ENCODE measurements at places on chromosomes 1 and 21.
A peak's percentile ranks its signal among the peaks of the same experiment; 100 is the strongest.

DNA sequence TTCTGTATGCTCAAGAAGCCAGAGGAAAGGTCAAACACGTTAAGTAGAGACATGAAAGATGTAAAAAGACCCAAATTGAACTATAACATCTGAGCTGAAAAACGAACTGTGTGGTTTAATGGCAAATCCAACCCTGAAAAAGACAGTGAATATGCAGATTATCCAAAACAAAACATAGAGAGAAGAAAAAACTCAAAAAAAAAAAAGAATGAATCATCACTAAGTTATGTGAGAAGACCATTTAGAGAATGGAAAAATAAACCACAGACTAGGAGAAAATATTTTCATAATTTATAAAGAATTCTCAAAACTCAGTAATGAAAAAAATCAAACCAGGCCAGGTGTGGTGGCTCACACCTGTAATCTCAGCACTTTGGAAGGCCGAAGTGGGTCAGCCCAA, 253.3 kb downstream of the PLPP3 start:
- no peak for DNase-seq

GRCh38 chr1:155320661-155321617, at the start of gene RUSC1:
Gene RUSC1, plus strand, starts transcription at chr1:155320894. Its CDS starts 880 bp downstream, at chr1:155321774.
- peak; percentile 48 for DNase-seq

DNA sequence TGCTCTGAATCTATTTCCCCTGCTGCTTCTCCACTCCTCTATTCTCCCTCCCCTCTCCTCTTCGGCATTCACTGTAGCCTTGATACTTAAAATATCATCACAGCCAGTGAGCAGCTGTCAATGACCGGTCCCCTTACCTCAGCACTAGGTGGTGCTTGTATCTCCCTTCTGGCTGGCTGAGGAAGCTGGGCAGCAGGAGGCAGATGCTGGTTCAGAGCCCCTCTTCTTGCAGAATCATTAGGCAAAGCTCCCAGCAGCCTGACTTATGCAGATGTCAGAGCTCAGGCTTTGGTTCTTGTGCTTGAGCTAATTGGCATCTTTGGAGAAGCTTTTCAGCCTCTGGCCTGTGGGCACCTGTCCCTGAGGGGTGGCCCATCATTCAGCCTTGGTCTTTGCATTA, 31.9 kb upstream of the KCNA2 start:
- peak; percentile 0 for DNase-seq

- no peak for DNase-seq
Measured at GRCh38 chr1:234143681-234144080, 229.6 kb upstream of the COA6 start.

- DNase-seq, result no peak
Measured at GRCh38 chr1:181984006-181984405, 77.5 kb downstream of the ZNF648 start.

DNA sequence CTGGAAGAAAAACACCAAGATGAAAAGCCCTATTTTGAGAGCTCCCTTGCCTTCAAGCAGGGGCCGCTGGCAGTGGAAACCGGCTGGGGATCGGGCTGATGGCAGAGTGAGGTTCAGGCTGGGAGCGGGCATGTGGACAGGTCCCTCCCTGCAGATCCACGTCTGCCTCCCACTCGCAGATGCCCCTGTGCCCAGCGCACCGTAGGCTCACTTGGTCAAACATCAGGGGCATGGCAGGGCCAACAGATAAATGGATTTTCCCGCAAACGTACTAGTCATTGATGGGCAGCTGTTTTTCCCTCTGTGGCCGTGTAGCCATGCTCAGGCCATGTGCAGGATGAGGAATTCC, 6.6 kb upstream of the C1orf174 start:
- no peak for DNase-seq

GRCh38 chr1:61852670-61853015, 110.4 kb downstream of the PATJ start:
- DNase-seq, result no peak

DNA sequence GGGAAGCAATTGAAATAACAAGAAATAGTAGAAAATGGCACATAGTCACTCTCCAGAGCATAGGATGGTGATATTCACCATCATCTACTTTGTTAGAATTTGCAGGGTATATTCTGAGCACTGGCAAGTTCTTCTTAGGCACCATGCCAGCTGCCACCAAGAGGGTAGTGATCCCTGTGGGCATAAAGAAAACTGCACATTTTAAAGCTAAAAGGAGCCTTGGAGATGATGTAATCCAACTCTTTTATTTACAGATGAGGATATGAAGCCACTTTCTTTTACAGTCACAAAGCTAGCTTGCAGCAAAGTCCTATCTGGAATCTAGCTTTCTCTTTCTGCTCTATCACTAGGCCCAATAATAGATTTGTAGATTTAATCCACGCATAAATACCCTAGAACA, 69.0 kb downstream of the PTGER3 start:
- peak; percentile 14 for DNase-seq

DNA sequence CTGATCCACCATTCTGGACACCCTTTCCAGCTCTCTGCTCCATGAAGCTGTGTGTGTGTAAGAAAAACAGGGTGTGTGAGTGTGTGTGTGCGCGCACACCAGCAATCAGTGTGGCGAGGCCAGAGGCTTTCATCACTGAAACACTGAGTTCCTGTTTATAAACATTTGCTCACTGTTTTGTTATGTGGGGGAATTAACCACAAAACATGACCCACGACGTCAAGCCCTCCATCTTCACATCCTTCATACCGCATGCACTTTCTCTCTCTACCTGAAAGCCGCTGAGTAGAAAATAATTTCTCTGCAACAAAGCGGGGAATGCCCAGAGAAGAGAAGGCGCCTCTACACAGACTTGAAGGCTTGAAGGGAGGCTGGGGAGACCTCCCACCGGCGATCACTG, 148.9 kb upstream of the IRF2BP2 start:
- no peak for DNase-seq

DNA sequence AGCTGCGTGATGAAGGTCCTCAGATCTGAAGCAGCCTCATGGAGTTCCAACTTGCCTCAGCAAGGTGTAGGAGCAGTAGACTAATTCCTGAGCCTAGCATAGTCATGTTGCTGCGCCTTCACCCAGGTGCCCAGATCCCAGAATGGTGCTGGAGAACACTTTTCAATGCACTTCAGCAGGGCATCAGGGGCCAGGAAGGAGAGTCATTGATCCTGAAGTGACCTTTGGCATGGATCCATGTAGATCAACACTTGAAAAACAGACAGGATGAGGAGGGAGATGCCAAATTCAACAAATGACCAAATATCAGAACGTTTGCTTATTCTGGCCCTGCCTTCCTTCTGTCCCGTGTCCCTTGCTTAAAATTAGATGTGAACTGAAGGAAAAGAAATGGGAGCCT, 91.9 kb downstream of the LEPR start:
- DNase-seq, result no peak

DNA sequence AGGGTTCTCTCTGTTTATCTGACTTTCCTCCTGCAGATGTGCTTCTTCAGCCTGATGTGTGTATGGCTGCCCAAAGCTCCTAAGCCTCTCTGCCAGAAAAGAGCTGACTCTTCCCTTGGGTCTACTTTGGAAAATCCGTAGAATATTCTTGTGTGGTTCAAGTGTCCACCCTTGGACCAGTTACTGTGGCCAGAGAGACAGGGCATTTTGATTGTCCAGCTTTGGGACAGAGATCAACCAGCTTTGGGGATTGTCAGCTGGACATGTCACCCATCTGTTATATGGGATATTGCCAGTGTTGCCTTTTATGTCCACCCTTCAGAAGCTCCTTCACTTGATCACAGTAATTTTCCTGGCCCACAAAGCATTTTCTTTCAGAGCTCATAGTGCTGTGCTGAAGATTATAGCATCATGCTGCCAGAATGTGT, 126.2 kb upstream of the L1TD1 start:
- no peak for DNase-seq

DNA sequence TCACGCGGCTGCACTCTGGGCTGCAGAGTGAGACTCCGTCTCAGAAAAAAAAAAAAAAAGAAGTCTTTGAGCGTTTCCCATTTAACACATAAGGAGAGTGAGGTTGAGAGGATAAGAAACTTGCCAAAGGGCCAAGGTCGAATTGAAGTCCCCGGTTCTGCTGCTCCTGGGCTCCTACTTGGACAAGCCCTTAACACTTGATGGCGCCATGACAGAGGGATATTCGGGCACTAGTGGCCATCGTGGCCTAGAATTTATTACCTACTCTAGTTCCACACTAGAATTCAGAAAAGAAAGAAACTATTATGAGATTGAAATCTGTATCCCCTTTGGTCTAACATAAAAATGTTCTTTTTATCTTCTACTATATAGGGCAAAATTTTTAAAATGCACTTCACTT, 65.7 kb upstream of the NEK2 start:
- DNase-seq, result no peak

GRCh38 chr1:157691285-157691920, 9.2 kb downstream of the FCRL3 start:
- DNase-seq, result peak; percentile 17

GRCh38 chr1:221772117-221772516, 30.2 kb upstream of the DUSP10 start:
- no peak for DNase-seq

DNA sequence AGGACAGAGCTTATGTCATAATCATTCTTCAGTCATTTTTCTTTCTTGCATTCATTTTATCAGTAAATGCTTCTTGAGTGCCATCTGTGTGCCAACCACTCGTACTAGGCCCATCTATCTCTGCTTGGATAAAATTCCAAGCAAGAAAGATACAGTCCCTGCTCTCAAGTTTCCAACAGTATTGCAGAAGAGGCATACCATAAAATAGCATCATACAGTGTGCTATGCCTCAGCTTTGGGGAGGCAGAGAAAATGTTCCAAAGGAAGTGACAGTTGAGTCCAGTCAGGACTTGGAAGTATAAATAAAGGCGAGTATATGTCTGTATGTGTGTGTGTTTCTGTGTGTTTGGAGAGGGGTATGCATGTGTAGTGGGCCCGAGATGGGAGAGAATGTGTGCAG, 113.4 kb upstream of the HOOK1 start:
- no peak for DNase-seq

DNA sequence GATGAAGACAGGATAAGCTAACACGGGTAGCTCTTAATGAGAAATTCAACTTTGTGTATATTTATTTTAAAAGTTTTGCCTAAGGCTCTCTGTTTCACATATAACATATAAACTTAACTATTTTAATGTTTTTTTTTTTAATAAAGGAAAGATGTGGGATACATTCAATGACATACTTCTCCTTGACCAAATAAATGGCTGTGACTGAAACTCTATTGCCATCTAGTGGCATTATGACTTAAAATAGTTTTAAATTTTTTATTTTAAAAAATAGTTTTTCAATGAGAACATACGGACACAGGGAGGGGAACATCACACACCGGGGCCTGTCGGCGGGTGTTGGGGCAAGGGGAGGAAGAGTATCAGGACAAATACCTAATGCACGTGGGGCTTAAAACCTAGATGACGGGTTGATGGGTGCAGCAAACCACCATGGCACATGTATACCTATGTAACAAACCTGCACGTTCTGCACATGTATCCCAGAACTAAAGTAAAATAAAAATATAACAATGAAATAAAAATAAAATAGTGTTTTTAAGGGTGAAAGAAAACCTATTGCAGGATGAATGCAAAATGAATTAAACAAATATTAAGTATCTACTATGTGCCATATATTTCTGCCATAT, 83.4 kb downstream of the LYST start:
- peak; percentile 82 for DNase-seq

DNA sequence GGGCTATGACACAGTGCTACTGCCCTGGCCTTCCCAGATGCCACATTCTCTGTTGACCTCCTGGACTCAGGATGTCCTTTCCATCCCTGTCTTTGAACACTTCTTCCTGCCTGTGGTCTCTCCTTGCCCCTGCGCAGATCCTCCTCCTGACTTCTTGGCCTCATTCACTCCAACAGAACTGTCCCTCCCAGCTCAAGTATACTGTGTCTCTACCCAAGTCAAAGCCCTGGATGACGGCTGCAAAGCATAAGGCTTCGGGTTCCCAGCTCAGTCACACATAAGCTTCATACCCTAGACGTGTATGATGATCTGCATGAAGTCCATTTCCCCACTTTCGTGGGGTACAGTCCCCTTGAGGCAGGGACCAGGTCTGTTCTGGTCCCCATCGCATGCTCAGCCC, 328.2 kb upstream of the VAMP3 start:
- no peak for DNase-seq

All from NCI-H2171 treated with DMSO at 0.1 percent for 48 hours (cell line).